ENCODE measurements at places on chromosomes 1 and 21. TPM values are rescaled to one million over a fixed set of nuclear protein-coding genes. Genes with fewer than 3 reads are reported as not detected.

GRCh38 chr1:113984710-113985109, 5.4 kb downstream of the OLFML3 start:
- DNase-seq, result no peak

DNA sequence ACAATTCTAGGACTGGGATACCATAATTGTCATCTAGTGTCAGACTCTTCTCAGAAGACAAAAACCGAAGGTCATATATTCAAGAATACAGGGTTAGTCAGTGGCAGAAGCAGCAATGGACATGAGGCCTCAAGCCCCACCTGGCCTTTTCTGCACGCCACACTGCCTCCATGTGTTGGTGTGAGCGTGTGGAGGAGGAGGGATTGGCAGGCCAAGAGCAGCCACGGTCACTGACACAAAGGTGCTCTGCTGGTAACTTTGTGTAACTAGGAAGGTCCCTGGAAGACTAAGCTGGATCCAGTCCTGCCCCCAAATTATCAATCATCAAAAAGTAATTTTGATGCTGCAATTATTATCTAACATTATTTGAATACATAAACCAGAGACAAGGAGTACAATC, 34.9 kb downstream of the HSF2BP start:
- DNase-seq, result no peak

DNA sequence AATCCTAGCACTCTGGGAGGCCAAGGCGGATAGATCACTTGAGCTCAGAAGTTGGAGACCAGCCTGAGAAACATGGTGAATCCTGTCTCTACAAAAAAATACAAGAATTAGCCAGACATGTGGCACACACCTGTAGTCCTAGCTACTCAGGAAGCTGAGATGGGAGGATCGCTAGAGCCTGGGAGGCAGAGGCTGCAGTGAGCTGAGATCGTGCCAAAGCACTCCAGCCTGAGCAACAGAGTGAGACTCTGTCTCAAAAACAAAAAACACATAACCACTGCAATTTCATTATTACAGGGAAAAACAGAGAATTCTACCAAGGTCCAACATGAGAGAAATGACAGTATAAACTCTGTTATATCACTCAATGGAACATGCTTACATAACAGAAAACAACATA, 4.4 kb upstream of the TOMM20 start:
- DNase-seq, result no peak

GRCh38 chr1:29682171-29682918, 446.0 kb downstream of the PTPRU start:
- no peak for DNase-seq

GRCh38 chr1:200895801-200896530, 1.3 kb downstream of the INAVA start:
- no peak for DNase-seq

- DNase-seq, result no peak
Measured at GRCh38 chr1:48691429-48692001, 85.2 kb downstream of the BEND5 start.

DNA sequence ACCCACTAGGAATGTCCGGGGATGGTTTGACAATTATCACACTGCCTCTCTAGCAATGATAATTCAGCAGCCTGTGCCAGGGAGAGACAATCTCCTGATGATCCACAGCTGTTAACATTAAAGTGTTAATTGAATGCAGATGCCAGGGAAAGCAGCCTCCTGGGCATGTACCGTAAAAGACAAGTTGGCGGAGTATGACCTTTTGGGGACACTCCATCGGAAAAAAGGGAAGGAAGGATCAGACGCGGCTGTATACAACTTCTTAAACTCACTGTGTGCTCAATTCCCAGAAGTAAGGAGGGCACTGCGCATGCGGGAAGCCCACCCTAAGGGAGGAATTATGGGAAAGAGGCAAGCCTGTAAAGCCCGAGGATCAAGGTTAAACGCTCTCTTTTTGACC, 62.6 kb downstream of the MAP3K7CL start:
- no peak for DNase-seq

DNA sequence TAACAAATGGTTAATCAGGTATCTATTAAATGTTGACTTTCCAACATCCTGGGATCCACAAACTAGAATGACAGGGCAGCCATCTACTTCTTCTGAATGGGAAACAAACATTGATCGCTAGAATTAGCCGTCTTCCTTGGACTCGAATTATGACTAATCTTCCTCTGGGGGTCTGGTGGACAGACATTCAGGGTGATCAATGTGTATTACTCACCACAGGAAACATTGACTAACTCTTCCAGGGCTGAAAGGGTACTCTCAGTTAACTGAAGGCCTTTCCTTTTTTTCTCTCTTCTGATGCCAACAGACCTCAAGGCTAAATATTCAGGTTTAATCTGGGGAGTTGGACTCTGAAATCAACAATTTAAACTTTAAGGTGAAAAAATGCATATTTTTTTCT, 9.5 kb downstream of the NOL9 start:
- no peak for DNase-seq

DNA sequence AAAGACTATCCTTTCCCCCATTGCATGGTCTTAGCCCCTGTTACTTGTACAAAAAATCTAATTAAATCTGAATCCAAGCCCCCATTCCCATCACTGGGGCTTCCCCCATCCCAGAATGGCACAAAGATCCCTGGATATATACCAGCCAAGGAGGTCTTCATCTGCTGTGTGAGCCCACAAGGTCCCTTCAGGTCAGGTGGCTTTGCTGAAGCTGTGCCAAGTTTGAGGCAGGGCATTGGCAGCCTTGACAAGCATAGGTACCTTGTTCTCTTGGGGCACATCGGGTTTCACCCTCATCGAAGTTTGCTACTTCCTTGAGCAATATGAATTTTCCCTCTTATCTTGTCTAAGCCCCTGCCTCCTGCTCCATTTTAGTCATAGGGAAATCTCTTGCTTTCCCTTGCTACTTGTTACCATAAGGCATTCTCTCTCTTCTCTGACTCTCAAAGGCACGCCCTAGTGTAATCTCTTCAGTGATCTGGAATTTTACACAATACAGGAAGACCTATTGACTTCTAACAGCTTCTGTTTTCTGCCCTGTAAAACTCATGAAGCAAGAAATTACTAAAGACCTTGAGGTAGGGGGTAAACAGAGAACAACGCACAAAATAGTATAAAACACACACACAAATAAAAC, 71.4 kb upstream of the COG2 start:
- no peak for DNase-seq

Gene AADACL4
- total RNA-seq, result not detected

Measured in activated naive CD4-positive, alpha-beta T cell treated with anti-CD3 and anti-CD28 coated beads for 36 hours (primary cell).